T-helper 17 cell (primary cell): ENCODE measurements at places on chromosomes 12 and 14. TPM values are rescaled to one million over a fixed set of nuclear protein-coding genes. Genes with fewer than 3 reads are reported as not detected.

SMCO2 gene
- total RNA-seq: not detected

DNA sequence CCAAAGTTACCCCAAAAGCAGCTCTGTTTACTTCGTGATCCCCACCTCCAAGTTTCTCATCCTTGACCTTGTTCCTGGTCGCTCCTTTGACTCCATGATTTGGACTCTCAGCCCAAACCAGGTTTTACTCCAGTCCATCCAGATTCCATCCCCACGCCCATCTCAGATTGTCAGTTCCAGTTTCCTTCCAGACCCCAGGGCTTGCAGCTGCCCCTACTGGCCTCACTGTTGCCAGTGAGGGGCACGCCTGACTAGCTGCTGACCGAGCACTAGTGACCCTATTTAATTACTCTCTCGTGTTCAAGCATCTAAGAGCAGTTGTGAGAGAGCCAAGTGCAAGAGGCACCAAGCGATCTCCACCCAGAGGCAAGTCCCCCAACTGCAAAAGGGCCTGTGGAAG lies 155.1 kb upstream of the FUT8 start:
- no peak overlapping the region for H3K4me3 ChIP-seq
- no peak for DNase-seq
- peaks cover 10% of the 10 kb centered on the region for H3K4me1 ChIP-seq
- H3K27ac ChIP-seq: no peak overlapping the region
- H3K27me3 ChIP-seq: no peaks in the 10 kb centered on the region

EML1 gene
- 0.27 TPM for total RNA-seq

CCDC197 gene
- total RNA-seq: not detected

- H3K27ac ChIP-seq: no peak overlapping the region
- H3K36me3 ChIP-seq: no peaks in the 10 kb centered on the region
- no peak overlapping the region for H3K4me3 ChIP-seq
- H3K4me1 ChIP-seq: no peaks in the 10 kb centered on the region
Measured at GRCh38 chr12:68785358-68785757, 22.6 kb upstream of the MDM2 start.

DNA sequence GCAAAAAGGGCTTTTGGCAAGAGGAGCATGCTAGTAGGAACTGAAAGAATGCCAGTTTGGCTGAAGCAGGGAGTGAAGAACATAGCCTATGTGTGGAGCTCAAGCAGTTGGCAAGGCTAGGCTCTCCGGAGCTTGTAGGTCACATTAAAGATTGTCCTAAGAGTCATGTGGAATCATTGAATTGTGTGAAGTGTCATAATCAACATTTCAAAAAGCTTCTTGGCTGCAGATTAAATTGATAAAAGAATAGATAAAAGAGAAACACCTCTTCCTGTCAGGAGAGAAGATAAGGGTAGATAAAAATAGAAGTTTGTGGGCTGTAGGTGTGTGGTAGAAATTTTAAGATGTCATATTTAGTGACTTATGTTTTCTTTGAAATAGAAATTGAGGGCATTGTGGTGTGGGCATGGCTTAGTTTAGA lies 36.1 kb downstream of the CPSF6 start:
- no peaks in the 10 kb centered on the region for H3K36me3 ChIP-seq
- H3K4me3 ChIP-seq: peak overlapping the region; percentile 75
- H3K27me3 ChIP-seq: no peaks in the 10 kb centered on the region
- no peak for DNase-seq

- no peak overlapping the region for H3K4me3 ChIP-seq
- no peaks in the 10 kb centered on the region for H3K36me3 ChIP-seq
- DNase-seq: no peak
- H3K4me1 ChIP-seq: peaks cover 56% of the 10 kb centered on the region
- no peaks in the 10 kb centered on the region for H3K27me3 ChIP-seq
- H3K27ac ChIP-seq: peak overlapping the region; percentile 91
Measured at GRCh38 chr12:104680491-104680890, 223.7 kb downstream of the CHST11 start.

GRCh38 chr14:77980475-77981321 lies 180.8 kb downstream of the ADCK1 start:
- DNase-seq: no peak
- peaks cover 37% of the 10 kb centered on the region for H3K27me3 ChIP-seq
- peaks cover 9% of the 10 kb centered on the region for H3K4me1 ChIP-seq
- peaks cover 3% of the 10 kb centered on the region for H3K36me3 ChIP-seq

GRCh38 chr12:97148941-97149559 lies 242.0 kb downstream of the NEDD1 start:
- no peaks in the 10 kb centered on the region for H3K36me3 ChIP-seq
- H3K27ac ChIP-seq: no peak overlapping the region
- H3K4me1 ChIP-seq: no peaks in the 10 kb centered on the region
- peaks cover 28% of the 10 kb centered on the region for H3K27me3 ChIP-seq
- DNase-seq: peak; percentile 15

DNA sequence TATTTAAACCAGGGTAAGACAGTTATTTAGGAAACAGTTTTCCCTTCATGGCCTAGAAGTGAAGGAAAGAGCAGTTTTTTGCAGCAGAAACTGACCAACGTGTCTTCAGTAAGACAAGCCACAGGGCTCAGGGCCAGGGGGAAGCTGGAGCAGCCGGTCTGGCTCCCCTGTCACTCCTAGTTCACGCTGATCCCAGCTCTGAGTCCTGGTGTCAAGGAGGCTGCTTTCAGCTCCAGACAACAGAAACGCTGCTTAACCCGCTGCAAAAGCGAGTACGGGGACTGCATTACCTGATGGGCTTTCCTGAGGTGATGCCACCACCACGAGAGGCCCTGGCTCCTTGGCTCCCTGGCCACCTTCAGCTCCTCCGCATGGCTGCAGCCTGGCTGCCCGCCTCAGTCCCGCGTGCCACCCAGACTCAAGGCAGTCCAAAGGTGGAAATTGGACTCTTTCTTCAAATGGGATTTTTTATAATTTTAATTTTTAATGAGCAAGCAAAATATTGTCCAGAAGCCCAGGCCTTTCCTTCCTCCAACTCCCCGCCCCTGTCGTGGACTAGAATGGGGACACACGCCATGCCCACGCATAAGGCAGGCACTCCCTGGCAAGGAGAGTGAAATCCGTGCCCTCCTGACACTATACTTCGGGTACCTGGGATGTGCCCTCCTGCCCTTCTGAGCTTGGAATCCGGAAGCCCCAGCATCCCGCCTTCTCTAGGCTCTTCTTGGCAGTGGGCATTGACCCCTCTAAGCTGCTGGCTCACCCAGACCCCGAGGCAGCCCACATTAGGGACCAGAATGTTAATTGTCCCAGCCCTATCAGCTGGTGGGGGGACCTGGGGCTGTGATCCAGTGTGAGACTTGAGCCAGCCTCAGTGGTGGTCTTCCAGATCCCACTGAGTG lies 85.0 kb downstream of the PAPOLA start:
- no peak overlapping the region for H3K27ac ChIP-seq
- no peaks in the 10 kb centered on the region for H3K36me3 ChIP-seq
- H3K4me1 ChIP-seq: peaks cover 3% of the 10 kb centered on the region
- H3K4me3 ChIP-seq: no peak overlapping the region
- H3K27me3 ChIP-seq: peaks cover 27% of the 10 kb centered on the region

DNA sequence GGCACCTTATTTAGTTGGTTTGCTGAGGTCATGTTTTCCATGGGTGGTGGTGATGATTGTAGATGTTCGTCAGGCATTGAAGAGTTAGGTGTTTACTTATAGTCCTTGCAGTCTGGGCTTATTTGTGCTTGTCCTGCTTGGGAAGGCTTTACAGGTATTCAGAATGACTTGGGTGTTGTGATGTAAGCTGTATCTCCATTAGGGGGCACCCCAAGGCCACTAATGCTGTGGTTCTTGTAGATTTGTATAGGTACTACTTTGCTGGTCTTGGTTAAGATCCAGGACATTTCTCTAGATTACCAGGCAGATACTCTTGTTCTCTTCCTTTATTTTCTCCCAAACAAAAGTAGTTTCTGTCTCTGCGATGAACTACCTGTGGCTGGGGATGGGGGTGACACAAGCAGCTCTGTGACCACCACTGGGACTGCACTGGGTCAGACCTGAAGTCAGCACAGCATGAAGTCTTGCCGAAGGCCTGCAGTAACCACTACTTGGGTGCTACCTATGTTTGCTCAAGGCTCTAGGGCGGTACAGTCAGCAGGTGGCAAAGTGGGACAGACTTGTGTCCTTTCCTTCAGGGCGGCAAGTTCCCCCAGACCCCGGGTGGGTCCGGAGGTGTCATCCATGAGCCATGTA lies 35.8 kb upstream of the FBXO33 start:
- no peak overlapping the region for H3K27ac ChIP-seq
- peaks cover 4% of the 10 kb centered on the region for H3K36me3 ChIP-seq
- no peak overlapping the region for H3K4me3 ChIP-seq
- no peaks in the 10 kb centered on the region for H3K4me1 ChIP-seq

GRCh38 chr12:68375756-68376695 lies 43.9 kb upstream of the MDM1 start:
- no peaks in the 10 kb centered on the region for H3K36me3 ChIP-seq
- no peaks in the 10 kb centered on the region for H3K27me3 ChIP-seq
- peaks cover 30% of the 10 kb centered on the region for H3K4me1 ChIP-seq
- no peak overlapping the region for H3K4me3 ChIP-seq
- no peak for DNase-seq

DNA sequence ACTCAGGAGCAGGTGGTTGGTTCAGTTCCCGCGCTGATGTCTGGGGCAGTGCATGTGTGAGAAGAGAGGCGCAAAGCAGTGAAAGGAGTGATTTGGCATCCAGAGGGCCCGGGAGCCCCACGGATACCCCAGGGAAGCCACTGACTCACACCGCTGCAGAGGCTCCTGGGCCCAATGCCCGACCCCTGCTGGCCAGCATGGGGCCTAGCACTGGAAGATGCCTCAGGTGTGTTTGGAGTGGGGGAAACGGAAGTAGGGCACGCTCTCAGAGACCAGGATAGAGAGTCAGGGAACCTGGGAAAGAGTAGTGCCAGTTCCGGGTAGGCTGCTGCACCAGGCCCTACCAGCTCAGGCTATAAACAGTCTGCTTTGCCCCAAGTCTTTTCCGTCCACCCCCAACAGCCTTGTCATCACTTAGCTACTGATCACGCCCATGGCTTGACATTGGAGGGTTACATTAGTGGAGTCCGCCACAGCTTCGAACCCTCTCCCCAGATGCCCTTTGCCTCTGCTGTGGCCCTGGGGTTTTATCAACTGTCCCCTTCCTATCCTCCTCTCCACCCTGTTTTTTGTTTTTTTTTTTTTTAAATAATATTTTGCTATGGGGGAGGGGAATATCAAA lies 9.5 kb upstream of the CSAD start:
- peaks cover 17% of the 10 kb centered on the region for H3K4me1 ChIP-seq
- H3K27ac ChIP-seq: peak overlapping the region; percentile 66
- peaks cover 10% of the 10 kb centered on the region for H3K36me3 ChIP-seq
- no peak overlapping the region for H3K4me3 ChIP-seq
- DNase-seq: peak; percentile 37

GAS2L3 gene
- 0.47 TPM for total RNA-seq

OGFOD2 gene
- total RNA-seq: 20.3 TPM

LPAR5 gene
- total RNA-seq: 2.9 TPM

- H3K27ac ChIP-seq: no peak overlapping the region
- H3K4me1 ChIP-seq: peaks cover 5% of the 10 kb centered on the region
- no peak for DNase-seq
- H3K27me3 ChIP-seq: peaks cover 43% of the 10 kb centered on the region
Measured at GRCh38 chr14:72555609-72556000, 338.3 kb downstream of the DPF3 start.

GRCh38 chr14:58701604-58702003 lies 63.8 kb downstream of the DACT1 start:
- H3K27me3 ChIP-seq: peaks cover 44% of the 10 kb centered on the region
- no peak overlapping the region for H3K4me3 ChIP-seq
- H3K4me1 ChIP-seq: no peaks in the 10 kb centered on the region
- no peak overlapping the region for H3K27ac ChIP-seq

MAP1LC3B2 gene
- total RNA-seq: 2.7 TPM

GPRC5A gene
- 0.02 TPM for total RNA-seq

SLC10A1 gene
- total RNA-seq: not detected

PIANP gene
- total RNA-seq: 1.9 TPM

DNA sequence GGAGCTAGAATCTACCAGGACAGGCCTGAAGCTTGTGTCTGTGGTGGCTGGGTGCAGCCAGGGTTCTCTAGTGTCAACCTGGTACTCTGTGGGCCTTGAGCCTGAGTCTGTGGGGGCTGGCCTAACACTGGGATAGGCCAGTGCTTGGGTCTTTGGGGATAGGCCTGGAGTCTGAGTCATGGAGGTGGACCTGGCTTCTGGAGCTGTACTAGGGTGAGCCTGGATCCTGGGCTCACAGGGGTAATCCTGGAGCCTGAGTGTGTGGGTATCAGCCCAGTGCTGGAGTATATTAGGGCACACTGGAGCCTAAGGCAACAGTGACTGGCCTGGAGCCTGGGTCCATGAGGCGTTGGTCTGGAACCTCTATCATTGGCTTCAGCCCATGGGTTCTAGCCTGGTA lies 182.5 kb upstream of the NPAS3 start:
- peaks cover 2% of the 10 kb centered on the region for H3K36me3 ChIP-seq
- H3K4me3 ChIP-seq: no peak overlapping the region
- no peaks in the 10 kb centered on the region for H3K27me3 ChIP-seq
- no peaks in the 10 kb centered on the region for H3K4me1 ChIP-seq

DNA sequence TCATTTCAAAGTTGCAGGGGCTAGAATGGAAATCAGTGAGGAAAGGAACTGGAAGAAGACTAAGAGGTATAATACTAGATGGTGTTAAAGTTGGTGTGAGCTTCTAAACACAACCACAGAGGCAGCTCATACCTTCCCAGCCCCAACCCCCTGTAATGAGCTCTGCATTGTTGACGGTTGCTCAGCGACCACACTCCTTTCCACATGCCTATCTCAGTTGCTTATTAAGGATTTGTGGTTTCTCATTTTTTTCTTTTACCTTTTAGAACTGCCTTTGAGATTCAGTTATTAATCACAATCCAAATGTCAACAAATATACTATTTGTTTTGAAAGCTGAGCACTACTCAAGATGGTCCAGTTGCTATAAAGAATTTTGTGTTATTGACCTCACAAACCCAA lies 62.1 kb upstream of the KIF21A start:
- no peaks in the 10 kb centered on the region for H3K4me1 ChIP-seq
- H3K36me3 ChIP-seq: peaks cover 4% of the 10 kb centered on the region
- H3K27me3 ChIP-seq: no peaks in the 10 kb centered on the region
- H3K27ac ChIP-seq: no peak overlapping the region
- no peak overlapping the region for H3K4me3 ChIP-seq

GRCh38 chr14:106691601-106692291 lies 1165.4 kb downstream of the TMEM121 start:
- H3K4me3 ChIP-seq: no peak overlapping the region
- H3K4me1 ChIP-seq: peaks cover 15% of the 10 kb centered on the region
- DNase-seq: peak; percentile 45
- H3K36me3 ChIP-seq: no peaks in the 10 kb centered on the region

DNA sequence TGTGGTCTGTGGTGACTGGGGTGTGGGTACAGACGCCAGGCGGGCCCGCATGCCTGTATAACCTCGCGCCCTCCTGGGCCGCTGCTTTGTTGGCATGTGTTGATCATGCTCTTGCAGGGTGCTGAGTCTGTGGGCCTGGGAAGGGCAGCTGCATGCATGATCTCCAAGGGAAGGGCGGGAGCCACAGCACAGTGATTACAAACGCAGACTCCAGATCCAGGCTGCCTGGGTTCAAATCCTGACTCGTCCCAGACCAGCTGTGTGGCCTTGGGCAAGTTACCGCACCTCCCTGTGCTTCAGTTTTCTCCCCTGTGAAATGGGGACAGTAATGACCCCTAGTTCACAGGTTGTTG lies 24.0 kb downstream of the ADGRD1 start:
- H3K27me3 ChIP-seq: peaks cover 49% of the 10 kb centered on the region
- no peak for DNase-seq
- H3K27ac ChIP-seq: no peak overlapping the region
- H3K4me3 ChIP-seq: no peak overlapping the region
